Neural crest cell (in vitro differentiated cells): ENCODE measurements at places on chromosomes 4 and X.

DNA sequence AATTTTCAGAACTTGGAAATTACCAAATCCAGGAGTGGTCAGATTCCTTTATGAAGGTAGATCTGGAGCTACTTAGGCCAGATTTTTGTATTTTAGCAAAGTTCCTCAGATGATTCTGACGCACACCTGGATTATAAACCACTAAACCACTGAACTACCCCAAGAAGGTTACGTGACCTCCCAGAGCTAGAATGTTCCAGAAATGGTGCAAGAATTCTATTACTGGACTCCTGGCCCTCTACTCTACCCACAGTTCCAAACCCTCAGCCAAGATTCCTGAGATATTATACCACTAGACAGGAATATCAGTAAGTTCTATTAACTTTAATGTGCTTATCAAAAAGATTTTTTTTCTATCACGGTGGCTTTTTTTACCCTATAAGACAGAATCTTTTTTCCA is 67.1 kb downstream of the ABCG2 start:
- DNase-seq = no peak
- peaks cover 8% of the 10 kb centered on the region for H3K4me1 ChIP-seq
- no peak overlapping the region for H3K4me3 ChIP-seq
- peaks cover 3% of the 10 kb centered on the region for H3K36me3 ChIP-seq
- no peak overlapping the region for H3K27ac ChIP-seq

DNA sequence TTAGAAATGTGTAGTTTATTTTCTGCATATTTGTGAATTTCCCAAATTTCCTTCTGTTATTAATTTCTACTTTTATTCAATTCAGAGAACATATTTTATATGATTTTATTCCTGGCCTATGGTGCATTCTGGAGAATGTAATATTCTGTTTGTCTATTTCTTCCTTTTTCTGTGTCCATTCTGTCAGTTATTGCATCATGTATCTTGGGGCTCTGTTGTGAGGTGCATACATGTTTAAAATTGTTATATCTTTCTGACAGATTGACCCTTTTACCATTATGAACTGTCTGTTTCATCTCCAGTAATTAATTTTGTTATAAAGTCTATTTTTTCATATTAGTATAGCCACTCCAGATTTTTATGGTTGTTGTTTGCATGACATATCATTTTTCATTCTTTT is 96.9 kb upstream of the CITED1 start:
- H3K27ac ChIP-seq = no peak overlapping the region
- DNase-seq = no peak
- peaks cover 27% of the 10 kb centered on the region for H3K36me3 ChIP-seq

- H3K36me3 ChIP-seq = no peaks in the 10 kb centered on the region
- no peak for DNase-seq
- H3K27ac ChIP-seq = peak overlapping the region; percentile 57
- peaks cover 18% of the 10 kb centered on the region for H3K4me1 ChIP-seq
- H3K4me3 ChIP-seq = no peak overlapping the region
Measured at GRCh38 chr4:98746530-98746929, 88.1 kb upstream of the TSPAN5 start.

DNA sequence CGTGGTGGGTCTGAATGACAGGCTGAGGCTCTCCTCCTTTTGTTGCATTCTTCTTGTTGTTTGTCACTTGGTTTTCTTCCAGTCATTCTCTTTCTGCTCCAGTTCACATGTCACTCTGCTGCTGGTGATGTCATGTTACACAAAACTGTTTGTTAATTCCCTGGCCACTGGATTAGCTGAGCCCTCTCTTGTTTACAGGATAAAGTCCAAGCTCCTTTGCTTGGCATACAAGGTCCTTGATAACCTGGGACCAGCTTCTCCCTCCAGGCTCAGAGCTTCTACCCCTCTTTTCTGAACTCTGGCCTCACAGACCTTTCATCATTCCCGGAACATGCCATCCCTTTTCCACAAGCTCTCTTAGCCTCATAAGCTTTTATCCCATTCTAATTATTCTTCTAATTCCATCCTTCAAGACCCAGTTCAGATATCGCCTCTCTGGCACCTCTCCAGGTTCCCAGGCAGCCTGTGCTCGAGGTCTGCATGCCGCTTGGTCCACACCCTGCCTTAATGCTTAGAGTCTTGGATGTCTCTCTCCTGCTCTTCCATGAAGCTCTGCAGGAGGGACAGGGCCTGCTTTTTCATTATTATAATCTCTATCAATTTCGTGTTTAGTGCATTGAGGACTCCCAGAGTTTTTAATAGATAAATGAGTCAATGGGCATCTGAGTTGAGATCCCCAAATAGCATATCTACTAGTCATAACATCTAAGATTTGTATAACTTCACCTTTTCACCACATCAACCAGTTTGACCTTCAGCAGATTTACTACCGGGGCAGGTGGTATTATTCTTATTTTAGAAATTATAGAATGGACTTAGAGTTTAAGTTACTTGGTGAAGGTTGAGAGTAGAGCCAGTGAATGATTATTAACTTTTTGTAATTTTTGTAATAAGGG is 98.7 kb downstream of the TMEM131L start:
- H3K36me3 ChIP-seq = peaks cover 33% of the 10 kb centered on the region
- H3K4me3 ChIP-seq = no peak overlapping the region
- H3K27ac ChIP-seq = no peak overlapping the region
- no peak for DNase-seq

DNA sequence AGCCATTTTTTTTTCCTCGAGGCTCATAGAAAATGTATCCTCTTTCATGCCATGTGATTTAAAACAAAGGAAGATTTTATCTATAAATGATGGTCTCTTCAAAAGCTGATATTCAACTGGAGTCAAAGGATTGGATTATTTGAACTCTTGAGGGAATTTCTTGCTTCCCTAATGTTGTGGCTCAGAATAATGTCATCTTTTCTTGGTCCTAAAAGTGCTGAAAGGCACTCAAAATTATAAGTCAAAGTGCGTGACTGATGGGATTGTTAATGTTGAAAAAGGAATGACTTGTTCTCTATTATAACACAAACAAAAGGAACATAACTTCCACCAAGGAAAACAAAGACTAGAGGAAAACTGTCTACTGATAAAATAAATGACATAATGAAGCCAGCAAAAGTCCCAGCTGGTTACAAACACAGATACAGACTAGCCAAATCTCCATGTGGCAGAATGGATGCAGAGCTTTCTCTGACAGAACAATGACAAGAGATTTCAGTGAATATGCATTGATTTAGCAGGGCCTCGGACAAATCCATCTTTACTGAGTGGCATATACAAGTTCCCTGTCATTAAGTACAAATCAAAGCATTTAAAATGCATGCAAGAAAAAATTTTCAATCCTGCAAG is 552.6 kb downstream of the GBA3 start:
- DNase-seq = no peak
- H3K27ac ChIP-seq = no peak overlapping the region
- H3K4me1 ChIP-seq = peaks cover 33% of the 10 kb centered on the region
- H3K36me3 ChIP-seq = no peaks in the 10 kb centered on the region
- H3K27me3 ChIP-seq = no peaks in the 10 kb centered on the region
- H3K4me3 ChIP-seq = no peak overlapping the region
